Right renal cortex interstitium (tissue), 3 donors: ENCODE measurements at places on chromosomes 2 and 18.

DNA sequence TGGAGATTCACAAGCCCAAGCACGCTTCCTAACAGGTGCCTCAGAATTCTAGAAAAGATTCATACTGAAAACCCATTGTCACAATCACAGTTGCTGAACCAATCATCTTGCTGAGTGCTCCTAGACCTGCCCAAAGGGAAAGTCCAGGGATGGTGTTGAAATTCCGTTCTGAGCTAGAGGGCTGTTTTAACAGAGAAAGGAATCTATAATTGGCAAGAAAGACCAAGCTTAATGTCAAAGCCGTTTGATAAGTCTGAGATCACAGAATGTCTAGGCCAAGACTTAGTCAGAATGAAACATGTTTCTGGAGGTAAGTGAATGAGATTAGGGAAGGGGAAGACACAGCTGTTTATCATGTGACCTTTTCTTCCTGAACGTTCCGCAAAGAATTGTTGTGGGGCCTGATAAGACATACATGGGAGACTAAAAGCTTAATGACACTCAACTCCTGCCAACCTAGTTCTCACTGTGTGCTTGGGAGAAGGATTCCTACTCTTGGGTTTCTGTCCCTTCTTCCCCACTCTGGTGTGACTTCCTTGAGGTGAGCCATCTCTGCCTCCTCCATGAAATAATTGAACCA lies 27.5 kb downstream of the PMAIP1 start:
- DNase-seq = no peak

GRCh38 chr18:36315736-36316135 lies 18.2 kb downstream of the FHOD3 start:
- no peak for DNase-seq

- DNase-seq = no peak
Measured at GRCh38 chr2:38634684-38635083, 31.2 kb upstream of the GALM start.

DNA sequence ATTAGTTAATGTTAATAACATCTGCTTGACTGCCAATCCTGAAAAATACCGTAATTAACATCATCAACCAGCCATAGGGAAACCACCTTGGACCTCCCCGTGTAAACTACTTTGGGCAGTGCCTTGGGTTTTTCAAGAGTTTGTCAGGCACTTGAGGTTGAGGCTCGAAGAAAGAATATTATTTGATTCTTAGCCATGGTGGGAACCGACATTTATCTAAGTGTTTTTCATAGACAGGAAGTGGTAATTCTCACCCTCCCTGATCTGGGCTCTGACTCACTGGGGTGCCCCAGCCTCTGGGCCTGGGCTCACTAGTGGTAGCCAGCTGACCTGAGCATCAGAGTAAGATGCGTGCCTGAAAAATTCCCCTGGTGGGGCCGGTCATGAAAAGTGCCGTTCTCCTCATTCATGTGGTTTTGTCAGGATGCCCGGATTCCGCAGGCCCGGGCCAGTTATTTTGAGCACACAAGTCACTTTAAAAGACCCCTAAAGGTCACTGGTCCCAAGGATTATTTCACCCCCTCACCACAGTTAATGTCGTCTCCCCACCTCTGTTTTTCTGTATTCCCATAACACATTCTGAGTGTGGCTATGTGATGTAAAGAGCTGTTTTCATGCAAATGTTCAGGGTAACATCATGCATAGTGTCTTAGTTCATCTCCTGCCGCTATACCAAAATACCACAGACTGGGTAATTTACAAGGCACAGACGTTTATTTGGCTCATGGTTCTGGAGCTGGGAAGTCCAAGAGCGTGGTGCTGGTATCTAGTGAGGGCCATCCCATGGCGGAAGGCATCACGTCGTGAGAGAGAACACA lies 21.6 kb upstream of the SPATA3 start:
- no peak for DNase-seq

DNA sequence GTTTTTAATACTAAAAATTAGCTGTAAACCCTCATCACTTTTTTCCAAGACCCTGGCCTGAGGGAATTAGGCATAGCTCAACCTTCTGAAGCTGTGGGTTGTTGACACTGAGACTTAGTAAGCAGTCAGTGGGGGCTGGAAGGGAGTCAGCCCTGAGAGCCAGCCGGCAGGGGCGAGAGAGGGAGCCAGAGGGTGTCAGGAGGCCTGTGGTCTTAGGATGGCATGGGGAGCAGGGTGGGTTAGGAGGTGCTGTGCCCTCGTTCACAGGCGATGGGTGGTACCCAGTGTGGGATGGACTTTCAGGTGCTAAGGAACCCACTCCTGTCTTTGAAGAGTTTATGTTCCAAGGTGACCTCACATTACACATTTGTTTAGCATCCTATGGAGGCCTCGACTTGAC lies 49.3 kb downstream of the IL1RL2 start:
- no peak for DNase-seq
